Progenitor cell of endocrine pancreas (in vitro differentiated cells): ENCODE measurements at places on chromosomes 5 and 9. TPM values are rescaled to one million over a fixed set of nuclear protein-coding genes. Genes with fewer than 3 reads are reported as not detected.

NUP188 gene
- total RNA-seq, result 68.3 and 74.8 TPM in 2 replicates

CNTFR gene
- total RNA-seq, result 2.3 and 2.7 TPM in 2 replicates

SLC6A19 gene
- 2.2 and 2.6 TPM in 2 replicates for total RNA-seq

LCN1 gene
- not detected in 2 replicates for total RNA-seq

CDC20B gene
- not detected in 2 replicates for total RNA-seq

MEIKIN gene
- total RNA-seq, result not detected in 2 replicates

DCTN4 gene
- total RNA-seq, result 68.6 and 73.3 TPM in 2 replicates

ZMAT2 gene
- total RNA-seq, result 67.6 and 67.7 TPM in 2 replicates

FBXL7 gene
- total RNA-seq, result 14.8 and 15.4 TPM in 2 replicates

ORM2 gene
- 3.2 and 5.4 TPM in 2 replicates for total RNA-seq

PCDHAC2 gene
- 1.8 and 1.9 TPM in 2 replicates for total RNA-seq

SPATA31A3 gene
- not detected in 2 replicates for total RNA-seq

TAF11L2 gene
- not detected in 2 replicates for total RNA-seq

IRX2 gene
- total RNA-seq, result 4.2 and 6.0 TPM in 2 replicates

PGGT1B gene
- total RNA-seq, result 43.5 and 43.9 TPM in 2 replicates

BTNL9 gene
- total RNA-seq, result not detected in 2 replicates

DNA sequence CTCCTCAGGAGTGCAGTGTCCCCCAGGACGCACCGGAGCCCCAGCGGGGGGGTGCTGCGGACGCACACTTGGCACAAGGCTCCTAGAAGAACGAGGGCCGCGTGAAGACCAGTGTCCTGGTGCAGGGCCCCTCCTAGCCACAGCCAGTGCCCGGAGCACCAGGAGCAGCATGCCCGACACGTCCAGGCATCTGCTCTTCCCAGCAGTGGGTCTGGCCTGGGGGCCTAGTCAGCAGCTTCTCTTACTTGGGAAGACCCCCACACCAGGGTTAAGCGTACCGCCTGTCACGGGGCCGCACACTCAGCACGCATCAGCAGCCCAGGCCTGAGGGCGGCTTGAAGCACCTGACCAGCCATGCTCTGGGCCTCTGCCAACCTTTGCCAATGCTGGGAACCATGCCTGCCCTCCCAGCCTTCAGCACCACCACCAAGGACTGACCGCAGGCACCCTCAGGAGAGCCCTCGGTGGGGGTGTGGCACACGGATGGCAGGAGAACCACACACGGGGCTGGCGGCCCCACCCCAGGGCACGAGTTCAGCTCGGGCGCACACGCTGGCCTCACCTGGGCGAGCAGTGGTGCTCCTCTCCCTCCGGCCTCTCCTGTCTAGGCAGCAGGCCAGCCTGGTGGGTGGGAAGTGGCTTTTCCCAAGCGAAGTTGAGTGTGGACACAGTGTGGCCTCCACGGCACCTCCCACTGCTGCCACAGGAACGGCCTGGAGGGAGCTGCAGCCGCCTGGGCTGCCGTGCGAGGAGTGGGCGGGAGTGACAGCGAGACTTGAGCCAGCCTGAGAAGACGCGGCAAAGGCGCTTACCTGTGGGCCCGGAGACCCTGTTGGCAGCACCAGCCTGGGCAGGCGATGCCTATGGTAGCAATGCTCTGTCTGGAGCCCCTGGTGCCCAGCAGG is 12.0 kb upstream of the AJM1 start:
- no peak for DNase-seq

- DNase-seq, result no peak
Measured at GRCh38 chr9:7967851-7968250, 168.3 kb upstream of the DMAC1 start.

DNA sequence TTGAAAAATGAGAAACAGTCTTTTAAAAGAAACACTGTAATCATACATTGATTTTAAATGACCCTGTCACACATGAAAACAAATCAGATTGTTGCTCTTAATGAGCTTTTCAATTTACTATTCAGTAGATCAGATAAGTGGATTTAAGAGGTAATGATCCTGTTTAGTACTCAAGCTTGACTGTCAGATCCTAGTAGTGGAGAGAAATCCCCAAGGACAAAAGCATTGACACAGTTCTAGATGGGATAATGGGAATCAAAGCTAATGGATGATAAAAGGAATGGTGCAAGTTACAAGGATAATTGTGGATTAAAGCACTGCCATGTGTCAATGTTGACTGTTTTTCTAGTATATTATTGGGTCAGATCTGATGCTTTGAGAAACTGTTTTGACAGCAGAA is 142.3 kb upstream of the TLX3 start:
- DNase-seq, result no peak

DNA sequence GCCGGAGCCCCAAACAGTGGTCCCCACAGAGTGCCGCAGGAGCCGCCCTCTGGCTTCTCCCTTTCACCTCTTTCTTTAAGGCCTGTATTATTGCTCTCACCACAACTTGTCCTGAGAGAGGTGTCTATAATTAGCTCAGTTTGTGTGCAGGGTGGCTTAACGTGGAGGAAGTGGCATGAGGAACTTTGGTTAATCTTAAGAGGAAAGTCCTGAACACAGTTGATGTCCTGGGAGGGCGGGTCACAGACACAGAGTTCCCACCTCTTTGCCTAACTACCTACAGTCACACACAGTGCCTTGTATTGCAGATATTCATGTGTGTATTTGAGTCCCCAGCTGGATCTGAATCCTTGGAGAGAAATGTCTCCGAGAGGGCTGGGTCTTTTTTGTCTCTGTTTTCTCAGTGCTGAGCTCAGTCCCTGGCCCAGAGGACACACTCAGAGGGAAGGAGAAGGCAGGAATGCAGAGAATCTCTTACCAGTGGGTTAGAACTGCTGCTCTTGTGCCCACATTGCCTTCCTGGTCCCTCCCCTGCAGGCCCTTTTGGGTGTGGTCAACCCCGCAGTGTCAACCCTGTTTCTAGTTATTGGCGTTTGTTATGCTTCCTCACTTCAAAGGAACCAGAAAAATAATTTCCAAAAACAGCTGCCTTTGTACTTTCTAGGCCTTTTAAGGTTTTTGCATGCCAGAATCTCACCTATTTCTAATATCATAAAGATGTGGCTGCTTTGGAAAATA is 392.5 kb downstream of the KDM4C start:
- DNase-seq, result no peak

DNA sequence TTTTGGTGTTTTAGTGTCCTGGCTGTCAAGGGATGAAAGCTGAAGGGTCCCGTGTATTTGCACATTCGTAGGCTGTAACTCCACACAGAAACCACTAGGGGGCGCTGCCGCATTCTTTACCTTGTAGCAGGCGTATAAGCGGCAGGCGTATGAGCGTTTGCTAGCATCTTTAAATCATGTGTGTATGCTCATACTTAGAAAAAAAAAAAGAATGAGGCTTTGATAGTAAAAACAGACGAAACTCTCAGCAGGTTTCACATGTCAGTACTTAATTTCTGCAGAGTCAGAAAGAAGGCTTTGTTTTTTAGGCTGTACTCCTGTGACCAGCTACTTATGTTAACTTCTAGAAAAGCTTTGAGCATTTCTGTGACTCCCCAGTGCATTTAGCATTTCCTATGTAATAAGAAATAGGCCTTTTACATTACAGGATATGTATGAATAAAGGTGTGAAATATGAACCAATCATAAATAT is 218.8 kb upstream of the ADAMTSL1 start:
- peak; percentile 75 for DNase-seq

- DNase-seq, result no peak
Measured at GRCh38 chr9:123964761-123965160, 34.8 kb upstream of the DENND1A start.

DNA sequence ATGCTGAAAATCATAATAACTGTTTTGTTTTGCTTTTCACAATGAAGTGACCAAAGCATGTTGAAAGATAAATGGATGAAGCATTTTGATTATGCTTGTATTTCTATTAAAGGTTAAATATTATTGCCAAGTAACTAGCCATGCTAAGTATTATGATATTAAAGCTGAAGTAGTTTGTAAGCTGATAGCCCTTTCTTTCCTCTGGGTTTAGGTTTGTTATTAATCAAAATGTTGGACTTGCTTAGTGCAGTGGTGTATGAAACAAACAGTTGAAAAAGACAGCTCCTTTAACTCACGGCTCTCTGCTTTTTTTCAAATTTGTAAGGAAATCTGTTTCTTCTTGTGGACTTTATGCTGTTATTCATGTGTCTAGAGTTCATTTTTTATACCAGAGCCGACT is 246.0 kb downstream of the CWC27 start:
- no peak for DNase-seq

GRCh38 chr5:113043491-113043931 is 66.9 kb downstream of the DCP2 start:
- DNase-seq, result peak; percentile 16

DNA sequence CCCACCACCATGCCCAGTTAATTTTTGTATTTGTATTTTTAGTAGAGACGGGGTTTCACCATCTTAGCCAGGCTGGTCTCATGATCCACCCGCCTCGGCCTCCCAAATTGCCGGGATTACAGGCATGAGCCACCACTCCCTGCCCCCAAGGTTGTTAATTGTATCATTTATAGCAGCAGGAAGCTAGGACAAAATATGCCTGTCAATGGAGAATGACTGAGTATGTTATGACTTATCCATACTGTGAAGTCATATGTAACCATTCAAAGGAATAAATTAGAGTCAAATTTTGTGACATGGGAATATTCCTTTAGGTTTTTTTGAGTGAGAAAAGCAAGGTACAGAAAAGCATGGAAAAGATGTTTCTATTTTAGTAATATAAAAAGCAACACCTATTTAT is 3.9 kb upstream of the DAB2 start:
- no peak for DNase-seq

DNA sequence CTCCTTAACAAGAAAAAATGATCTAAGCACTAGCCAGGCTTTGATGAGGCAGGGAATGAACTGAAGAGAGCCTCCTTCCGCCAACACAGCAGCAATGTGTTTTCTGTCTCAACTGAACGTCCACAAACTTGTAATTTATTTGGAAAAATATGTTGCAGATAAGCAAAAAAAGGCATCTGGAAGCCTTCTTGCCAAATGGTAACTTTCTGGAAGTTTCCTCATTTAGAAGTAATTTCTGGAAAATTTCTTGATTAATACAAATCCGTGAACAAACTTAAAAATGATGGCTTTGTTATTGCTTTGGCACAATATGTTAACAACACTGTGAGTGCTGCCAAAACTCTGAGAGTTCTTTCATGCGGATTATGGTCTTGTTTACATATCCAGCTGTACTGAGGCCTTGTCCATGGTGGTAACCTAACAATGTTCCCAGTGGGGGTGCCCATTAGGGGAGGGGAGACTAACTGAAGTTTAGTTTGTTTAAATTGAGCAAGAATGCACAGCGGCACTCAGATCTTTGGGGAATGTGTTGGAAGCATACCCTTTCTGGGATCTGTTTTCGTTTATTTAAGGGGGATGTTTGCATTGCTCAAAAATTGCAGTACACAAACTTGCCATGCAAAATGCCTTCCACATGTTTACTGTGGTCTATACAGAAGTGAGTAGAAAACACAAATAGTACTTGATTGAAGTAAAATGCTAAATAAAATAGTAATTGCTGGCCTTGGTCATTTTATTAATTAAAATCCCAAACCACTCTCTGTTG is 334.7 kb downstream of the NR2F1-AS1 start:
- DNase-seq, result no peak

- no peak for DNase-seq
Measured at GRCh38 chr5:1141834-1142233, 30.0 kb upstream of the SLC12A7 start.

- no peak for DNase-seq
Measured at GRCh38 chr9:34689116-34689470, 2.0 kb downstream of the CCL19 start.

DNA sequence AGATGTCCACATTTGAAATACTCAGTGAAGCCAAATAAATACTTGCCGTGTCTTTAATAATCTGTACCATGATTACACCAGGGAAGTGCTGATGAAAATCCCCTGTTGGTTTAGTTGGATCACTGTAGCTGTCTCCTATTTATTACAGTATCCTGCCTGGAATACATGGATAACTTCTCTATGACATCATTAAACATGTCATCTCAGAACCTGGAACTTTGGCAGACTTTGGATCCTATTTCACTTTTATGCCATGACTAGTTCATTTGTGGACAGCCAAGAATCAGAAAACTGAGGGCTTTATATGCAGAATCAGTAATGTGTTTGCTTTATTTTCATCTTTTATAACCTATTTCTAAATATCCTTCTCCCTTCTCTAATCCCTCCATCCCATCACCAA is at the start of gene TXNDC8:
TXNDC8 (minus strand) TSS at position 137 of the 400 bp plus-strand sequence.
- no peak for DNase-seq

DNA sequence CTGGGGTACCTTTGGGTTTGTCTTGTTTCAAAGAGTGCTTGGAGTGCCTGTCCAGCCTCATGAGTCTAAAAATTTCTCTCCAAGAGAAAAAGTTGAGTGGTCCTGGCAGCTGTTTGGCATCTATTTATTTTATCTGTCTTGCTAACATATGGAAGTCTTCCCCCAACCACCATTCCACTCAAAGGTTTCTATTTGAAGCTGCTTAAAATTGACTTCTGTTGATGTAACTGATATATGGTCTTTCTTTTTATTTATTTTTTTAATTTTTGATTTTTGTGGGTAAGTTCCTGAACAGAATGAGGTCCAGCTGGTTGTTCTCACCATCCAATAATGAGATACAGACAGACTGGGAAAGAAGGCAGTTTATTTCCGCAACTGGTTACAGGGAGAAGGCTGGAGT is 178.7 kb upstream of the SGCD start:
- DNase-seq, result no peak

DNA sequence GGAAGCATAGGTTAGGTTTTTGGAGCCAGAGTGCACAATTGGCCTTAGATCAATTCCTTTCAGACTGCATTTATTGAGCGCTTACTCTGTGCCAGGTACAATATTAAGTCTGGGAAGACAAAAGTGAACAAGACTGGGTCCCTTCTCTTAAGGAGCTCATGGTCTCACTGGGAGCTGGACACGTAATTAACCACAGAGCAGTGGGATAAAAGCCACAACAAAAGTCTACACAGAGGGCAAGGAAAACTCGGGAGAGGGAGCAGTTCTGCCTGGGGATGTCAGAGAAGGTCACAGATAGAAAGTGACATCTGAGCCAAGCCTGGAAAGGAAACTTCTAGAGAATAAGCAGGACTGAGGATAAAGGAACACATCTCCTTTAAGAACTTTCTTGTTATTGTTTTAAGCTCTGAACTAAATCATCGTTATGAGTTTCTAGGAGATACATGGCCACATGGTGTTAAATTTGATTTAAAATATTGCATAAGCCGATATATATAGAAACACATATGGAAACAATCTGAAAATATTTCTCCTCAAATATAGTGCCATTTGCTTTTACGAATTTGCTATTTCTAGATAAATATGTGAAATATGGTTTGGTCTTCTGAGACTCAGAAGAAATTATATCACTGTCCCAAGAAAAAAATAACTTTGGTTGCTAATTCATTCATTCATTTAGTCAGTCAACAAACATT is 40.1 kb upstream of the PDE8B start:
- DNase-seq, result no peak

- no peak for DNase-seq
Measured at GRCh38 chr5:12661617-12662370, 757.5 kb upstream of the CTNND2 start.
